DND-41 (cell line): ENCODE measurements at places on chromosomes 3 and 15.

GRCh38 chr3:117874904-117875874, 1159.5 kb downstream of the IGSF11 start:
- H3K4me1 ChIP-seq, result no peaks in the 10 kb centered on the region
- H3K4me3 ChIP-seq, result no peak overlapping the region
- H3K27me3 ChIP-seq, result no peaks in the 10 kb centered on the region
- no peak for DNase-seq

- H3K4me3 ChIP-seq, result peak overlapping the region; percentile 37
- DNase-seq, result no peak
- peaks cover 35% of the 10 kb centered on the region for H3K4me1 ChIP-seq
These were observed 788 bp downstream of the UQCC5 start for GRCh38 chr3:52537165-52537620.

DNA sequence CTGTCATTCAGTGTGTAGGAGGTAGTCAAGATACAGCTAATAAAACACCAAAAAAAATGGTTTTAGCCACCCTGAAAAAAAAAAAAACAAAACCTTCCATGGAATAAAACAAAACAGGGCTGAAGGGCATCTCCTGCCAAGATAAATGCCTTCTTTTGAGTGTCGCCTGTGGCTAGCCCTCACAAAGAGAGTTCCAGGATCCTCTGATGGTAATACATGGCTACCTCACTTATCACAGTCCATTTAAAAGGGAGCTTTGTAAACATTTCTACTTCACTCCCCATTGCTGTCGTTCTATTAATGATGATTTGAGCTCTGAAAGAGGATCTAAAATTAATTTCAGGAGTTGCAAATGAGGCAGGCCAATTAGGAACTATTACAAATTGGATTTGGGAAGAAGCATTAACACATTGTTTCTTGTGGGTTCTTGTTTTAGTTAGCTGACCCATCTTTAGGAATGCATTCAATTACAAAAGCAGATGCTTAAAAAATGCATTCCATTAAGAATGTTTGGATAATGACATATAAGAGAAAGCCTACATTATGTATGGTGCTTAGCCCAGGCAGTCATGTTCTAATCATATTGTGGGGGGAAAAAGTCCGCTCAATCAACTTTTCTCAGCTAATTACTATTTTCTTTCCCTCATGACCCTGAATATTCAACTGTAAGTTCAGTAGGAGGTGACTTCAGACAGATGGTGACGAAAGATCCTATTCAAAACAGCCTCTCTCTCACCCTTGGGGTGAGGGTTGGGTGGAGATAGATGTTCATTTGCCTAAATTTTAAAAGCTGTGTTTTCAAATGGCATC, 255.1 kb upstream of the WNT5A start:
- H3K27ac ChIP-seq, result no peak overlapping the region
- H3K36me3 ChIP-seq, result no peaks in the 10 kb centered on the region
- no peaks in the 10 kb centered on the region for H3K27me3 ChIP-seq
- no peak overlapping the region for H3K4me3 ChIP-seq

DNA sequence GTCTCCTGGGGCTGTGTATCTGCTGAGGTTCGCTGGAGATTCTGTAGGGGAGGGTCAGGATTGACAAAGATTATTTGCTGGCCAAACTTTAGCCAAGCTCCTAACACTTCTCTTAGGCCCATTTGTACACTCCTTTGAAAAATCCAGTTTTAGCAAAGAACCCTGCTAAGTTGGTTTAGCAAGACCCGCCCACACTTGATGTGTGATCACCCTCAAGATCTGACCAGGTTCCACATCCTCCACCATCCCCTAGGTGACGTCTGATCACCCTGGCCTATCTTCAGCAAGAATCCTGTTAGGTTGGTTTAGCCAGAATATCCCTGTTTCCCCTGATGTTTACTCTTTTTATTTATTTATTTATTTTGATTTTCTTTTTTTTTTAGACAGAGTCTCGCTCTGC, 14.8 kb upstream of the SLC35G2 start:
- H3K27me3 ChIP-seq, result no peaks in the 10 kb centered on the region
- H3K27ac ChIP-seq, result no peak overlapping the region
- no peak overlapping the region for H3K4me3 ChIP-seq
- DNase-seq, result no peak
- H3K4me1 ChIP-seq, result no peaks in the 10 kb centered on the region

- H3K27me3 ChIP-seq, result peaks cover 4% of the 10 kb centered on the region
- H3K4me3 ChIP-seq, result no peak overlapping the region
- H3K4me1 ChIP-seq, result no peaks in the 10 kb centered on the region
These were observed 114.6 kb downstream of the NFKBIZ start for GRCh38 chr3:101963902-101964362.

GRCh38 chr3:65716071-65716751, 322.5 kb downstream of the MAGI1 start:
- no peaks in the 10 kb centered on the region for H3K4me1 ChIP-seq
- DNase-seq, result no peak
- no peak overlapping the region for H3K4me3 ChIP-seq
- H3K27me3 ChIP-seq, result no peaks in the 10 kb centered on the region
- no peaks in the 10 kb centered on the region for H3K36me3 ChIP-seq

GRCh38 chr3:62134061-62134496, 239.3 kb downstream of the FEZF2 start:
- no peaks in the 10 kb centered on the region for H3K4me1 ChIP-seq
- no peak for DNase-seq
- no peaks in the 10 kb centered on the region for H3K36me3 ChIP-seq
- no peaks in the 10 kb centered on the region for H3K27me3 ChIP-seq
- no peak overlapping the region for H3K27ac ChIP-seq
- H3K4me3 ChIP-seq, result no peak overlapping the region

DNA sequence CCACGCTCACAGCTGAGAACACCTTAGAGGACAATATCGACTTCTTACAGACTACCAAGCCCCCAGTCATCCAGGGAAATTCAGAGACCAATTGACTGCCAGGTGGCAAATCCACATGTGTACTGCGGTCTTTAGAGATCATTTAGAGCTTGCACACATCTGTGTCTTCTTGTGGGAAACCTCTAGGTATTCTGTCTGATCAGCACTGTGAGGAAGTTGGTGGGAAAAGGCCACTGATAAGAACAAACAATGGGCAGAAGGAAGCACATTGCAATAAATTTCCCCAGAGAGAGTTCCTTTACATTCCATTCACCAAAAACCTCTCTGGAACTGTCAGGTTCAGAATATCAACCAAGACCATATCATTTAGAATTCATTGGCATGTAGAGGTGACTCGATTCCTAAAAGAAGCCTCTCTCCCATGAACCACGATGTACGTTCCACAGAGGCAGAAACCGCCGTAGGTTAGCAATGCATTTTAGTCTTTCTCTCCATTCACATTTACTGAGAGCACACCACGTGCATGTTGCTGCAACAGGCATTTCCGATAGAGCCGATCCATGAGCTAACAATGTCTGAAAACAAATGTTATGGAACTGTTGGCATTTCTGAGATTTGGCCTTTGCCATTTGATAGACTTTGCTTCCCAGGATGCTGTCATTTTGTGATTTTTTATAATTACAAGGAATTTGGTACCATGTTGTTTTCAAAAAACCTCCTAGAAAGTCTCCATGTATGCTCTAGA, 287.3 kb upstream of the TPRG1 start:
- H3K27me3 ChIP-seq, result no peaks in the 10 kb centered on the region
- H3K4me1 ChIP-seq, result no peaks in the 10 kb centered on the region
- peaks cover 12% of the 10 kb centered on the region; the same call in 1 of the 2 replicates for H3K36me3 ChIP-seq
- no peak for DNase-seq
- no peak overlapping the region for H3K4me3 ChIP-seq

DNA sequence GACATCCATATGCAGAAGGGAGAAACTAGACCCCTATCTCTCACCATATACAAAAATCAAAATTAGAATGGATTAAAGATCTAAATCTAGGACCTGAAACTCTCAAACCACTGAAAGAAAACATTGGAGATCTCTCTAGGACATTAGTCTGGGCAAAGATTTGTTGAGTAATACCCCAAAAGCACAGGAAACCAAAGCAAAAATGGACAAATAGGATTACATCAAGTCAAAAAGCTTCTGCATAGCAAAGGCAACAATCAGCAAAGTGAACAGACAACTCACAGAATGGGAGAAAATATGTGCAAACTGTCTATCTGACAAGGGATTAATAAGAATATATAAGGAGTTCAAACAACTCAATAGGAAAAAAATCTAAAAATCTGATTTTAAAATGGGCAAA, 54.8 kb downstream of the MYO9A start:
- no peaks in the 10 kb centered on the region for H3K4me1 ChIP-seq
- no peaks in the 10 kb centered on the region for H3K36me3 ChIP-seq
- no peak for DNase-seq
- H3K4me3 ChIP-seq, result no peak overlapping the region
- H3K27me3 ChIP-seq, result no peaks in the 10 kb centered on the region
- H3K27ac ChIP-seq, result no peak overlapping the region

DNA sequence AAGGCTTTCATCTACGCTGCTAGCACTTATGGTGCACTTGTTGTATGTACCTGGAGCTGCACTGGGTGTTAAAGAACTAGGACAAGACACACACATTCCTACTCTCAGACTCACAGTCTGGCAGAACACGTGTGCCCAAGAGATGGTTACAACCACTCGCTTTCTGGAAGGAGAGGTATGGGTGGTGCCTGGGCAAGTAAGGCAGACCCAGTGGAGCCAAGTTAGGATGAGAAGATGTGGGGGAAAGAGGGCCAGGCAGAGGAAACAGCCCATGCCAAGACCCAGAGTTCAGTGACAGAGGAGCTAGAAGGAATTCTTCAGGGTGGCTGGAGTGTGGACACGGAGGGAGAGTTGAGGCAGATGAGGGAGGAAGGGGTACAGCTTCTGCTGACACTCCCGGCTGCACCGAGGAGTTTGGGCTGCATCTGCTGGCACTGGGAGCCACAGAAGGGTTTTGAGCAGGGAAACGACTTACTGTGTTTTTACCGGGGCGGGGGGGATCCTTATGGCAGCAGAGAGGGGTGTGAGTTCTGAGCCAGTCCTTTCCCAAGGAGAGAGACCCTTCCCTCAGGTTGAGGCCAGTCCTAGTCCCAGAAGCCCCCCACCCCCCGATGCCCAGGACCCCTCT, 59.0 kb downstream of the GRIP2 start:
- H3K27ac ChIP-seq, result no peak overlapping the region
- H3K4me3 ChIP-seq, result no peak overlapping the region
- no peak for DNase-seq
- no peaks in the 10 kb centered on the region for H3K27me3 ChIP-seq
- H3K4me1 ChIP-seq, result no peaks in the 10 kb centered on the region

DNA sequence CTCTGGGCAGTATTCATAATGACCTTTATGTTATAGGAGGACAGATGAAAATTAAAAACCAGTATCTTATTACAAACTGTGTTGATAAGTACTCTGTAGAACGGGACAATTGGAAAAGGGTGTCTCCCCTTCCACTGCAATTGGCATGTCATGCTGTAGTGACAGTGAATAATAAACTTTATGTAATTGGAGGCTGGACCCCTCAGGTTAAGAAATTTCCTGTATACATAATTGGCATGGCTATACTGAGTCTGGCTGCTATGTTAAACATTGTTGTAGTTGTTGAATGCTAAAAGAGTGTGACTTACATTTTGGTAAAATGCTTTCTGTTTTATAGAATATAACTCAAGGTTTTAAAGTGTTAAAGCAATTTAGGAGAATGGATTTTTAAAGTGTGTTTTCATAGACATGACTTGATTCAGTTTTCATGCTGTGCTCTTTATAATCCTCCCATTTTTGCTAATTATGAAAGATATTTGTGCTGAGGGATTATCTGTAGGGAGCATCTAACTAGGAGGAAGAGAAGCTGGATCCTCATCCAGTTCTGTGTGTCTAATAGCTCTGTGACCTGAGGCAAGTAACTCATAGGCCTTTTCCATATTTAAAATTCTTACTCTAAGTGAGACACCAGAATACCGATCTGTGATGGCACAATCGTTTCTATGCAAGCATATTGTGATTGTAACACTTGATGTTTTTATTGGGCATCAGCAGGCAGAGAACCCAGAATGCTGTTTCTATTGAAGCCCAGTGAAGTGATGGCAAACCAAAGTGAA, 13.0 kb downstream of the KBTBD12 start:
- DNase-seq, result no peak
- H3K27ac ChIP-seq, result no peak overlapping the region
- H3K4me1 ChIP-seq, result no peaks in the 10 kb centered on the region
- no peaks in the 10 kb centered on the region for H3K36me3 ChIP-seq

GRCh38 chr3:64621275-64621674, 66.5 kb downstream of the ADAMTS9 start:
- H3K27me3 ChIP-seq, result no peaks in the 10 kb centered on the region
- no peak overlapping the region for H3K4me3 ChIP-seq
- H3K4me1 ChIP-seq, result no peaks in the 10 kb centered on the region
- no peak overlapping the region for H3K27ac ChIP-seq
- no peaks in the 10 kb centered on the region for H3K36me3 ChIP-seq
- DNase-seq, result no peak

GRCh38 chr3:7195934-7196333, 335.0 kb downstream of the GRM7 start:
- no peak overlapping the region for H3K4me3 ChIP-seq
- H3K4me1 ChIP-seq, result no peaks in the 10 kb centered on the region
- no peaks in the 10 kb centered on the region for H3K36me3 ChIP-seq
- H3K27ac ChIP-seq, result no peak overlapping the region
- H3K27me3 ChIP-seq, result no peaks in the 10 kb centered on the region
- DNase-seq, result no peak

- peak; percentile 24 for DNase-seq
- no peaks in the 10 kb centered on the region for H3K27me3 ChIP-seq
- peaks cover 20% of the 10 kb centered on the region for H3K36me3 ChIP-seq
- H3K4me1 ChIP-seq, result peaks cover 23% of the 10 kb centered on the region
- H3K27ac ChIP-seq, result peak overlapping the region; percentile 83
These were observed 768 bp downstream of the UBXN7 start for GRCh38 chr3:196431181-196432136.

DNA sequence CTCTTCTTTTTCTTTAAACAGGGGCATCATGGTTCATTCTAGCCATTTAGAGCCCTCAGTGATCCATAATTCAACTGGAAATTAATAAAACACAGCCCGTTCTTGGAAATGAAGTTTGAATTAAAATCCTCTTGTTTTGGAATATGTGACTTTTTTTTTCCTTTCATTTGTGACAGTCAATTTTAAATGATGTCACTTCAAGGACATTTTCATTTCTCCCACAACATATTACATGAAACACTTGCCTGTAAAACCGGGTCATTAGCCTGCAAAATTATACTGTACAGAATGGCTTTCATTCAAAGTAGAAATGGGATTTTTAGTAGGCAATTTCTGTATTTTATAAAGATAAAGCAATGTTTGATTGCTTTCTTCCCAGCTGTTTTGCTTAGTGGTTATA, 789 bp upstream of the SEMA6D start:
- no peaks in the 10 kb centered on the region for H3K27me3 ChIP-seq
- no peak overlapping the region for H3K27ac ChIP-seq
- H3K36me3 ChIP-seq, result no peaks in the 10 kb centered on the region
- no peaks in the 10 kb centered on the region for H3K4me1 ChIP-seq

DNA sequence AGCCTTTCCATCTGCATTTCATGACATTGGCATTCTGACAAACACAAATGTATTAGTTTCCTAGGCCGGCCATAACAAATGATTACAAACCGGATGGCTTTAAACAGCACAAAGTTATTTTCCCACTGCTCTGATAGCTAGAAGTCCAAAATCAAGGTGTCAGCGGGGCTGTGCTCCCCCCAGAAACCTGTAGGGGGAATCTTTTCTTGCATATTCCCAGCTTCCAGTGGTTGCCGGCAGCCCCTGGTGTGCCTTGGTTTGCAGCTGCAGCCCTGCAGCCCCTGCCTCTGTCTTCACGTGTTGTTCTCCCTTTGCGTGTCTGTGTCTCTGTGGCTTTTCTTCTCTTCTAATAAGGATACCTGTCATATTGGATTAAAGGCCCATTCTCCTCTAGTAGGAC, 79.0 kb upstream of the CDV3 start:
- H3K4me3 ChIP-seq, result no peak overlapping the region
- no peak for DNase-seq
- no peaks in the 10 kb centered on the region for H3K36me3 ChIP-seq
- H3K4me1 ChIP-seq, result no peaks in the 10 kb centered on the region
